A172 (cell line): ENCODE measurements at places on chromosomes 12 and 14. TPM values are rescaled to one million over a fixed set of nuclear protein-coding genes. Genes with fewer than 3 reads are reported as not detected.

GRCh38 chr12:69661386-69661785, 37.7 kb downstream of the BEST3 start:
- DNase-seq: no peak

- DNase-seq: peak; percentile 67
These were observed 5.7 kb upstream of the NOS1 start for GRCh38 chr12:117367006-117367638.

DNA sequence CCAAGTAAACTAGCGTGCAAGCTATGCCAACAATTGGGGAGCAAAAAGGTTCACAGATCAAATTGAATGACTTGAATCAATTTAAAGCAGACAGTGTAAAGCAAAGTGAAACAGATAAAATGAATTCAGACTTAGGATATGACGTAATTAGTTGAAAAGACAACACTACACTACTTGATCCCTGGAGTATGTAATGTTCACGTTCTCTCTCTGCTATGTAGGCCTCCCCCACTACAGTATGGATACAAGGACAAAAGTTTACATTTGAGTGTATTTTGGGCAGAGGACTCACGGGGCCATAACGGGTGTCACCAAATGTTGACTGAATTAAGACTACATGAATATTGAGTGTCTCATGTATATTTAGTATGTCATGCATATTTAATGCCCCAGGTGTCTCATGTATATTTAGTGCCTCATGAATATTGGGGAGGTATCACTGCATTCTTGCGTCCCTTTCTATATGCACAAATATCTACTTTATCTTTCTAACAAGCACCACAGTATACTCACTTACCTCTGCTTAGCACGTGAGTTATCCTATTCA, 44.5 kb downstream of the RERGL start:
- peak; percentile 5 for DNase-seq

- peak; percentile 14 for DNase-seq
These were observed 1.1 kb upstream of the SPATS2 start for GRCh38 chr12:49366096-49366651.

DNA sequence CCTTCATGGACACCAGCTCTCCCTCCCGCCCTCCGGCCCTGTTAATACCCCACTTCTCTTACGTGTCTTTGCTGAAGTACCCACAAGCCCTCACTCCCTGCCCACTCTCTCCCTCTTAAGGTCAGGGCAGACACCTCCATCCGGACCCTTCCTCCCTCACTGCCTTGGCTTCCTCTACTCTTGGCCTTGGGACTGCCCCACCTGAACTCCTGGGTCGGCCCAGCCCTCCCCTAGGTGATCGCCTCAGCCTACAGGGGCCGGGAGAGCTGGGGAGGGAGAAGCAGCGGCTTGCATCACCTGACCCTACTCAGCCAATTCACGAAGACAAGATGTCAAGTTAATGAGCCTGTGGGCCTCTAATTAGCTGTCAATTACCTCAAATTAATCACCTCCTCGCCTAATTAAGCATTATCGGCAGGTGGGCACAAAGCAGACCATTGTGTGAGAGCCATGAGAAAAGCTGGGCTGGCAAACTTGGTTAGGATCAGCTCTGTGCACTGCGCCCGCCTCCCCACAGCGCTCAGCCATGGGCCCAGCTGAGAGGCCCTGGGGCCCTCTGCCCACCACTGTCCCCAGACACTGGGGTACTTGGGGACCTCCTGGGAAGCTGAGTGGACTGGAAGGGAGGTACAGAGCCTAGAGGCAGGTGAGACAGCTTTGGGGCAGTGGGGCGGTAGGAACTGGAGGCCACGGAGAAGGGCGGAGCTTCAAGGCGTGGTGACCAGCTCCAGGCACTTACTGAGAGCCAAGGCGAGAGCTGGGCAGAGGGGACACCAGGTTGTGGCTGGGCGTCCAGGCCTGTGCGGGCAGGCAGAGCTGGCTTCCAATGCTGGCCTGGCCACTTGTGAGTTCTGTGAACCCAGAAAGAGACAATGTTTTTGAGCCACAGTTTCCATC, 25.1 kb upstream of the VSX2 start:
- no peak for DNase-seq

- no peak for DNase-seq
These were observed 12.8 kb upstream of the TESC start for GRCh38 chr12:117111821-117112595.

DNA sequence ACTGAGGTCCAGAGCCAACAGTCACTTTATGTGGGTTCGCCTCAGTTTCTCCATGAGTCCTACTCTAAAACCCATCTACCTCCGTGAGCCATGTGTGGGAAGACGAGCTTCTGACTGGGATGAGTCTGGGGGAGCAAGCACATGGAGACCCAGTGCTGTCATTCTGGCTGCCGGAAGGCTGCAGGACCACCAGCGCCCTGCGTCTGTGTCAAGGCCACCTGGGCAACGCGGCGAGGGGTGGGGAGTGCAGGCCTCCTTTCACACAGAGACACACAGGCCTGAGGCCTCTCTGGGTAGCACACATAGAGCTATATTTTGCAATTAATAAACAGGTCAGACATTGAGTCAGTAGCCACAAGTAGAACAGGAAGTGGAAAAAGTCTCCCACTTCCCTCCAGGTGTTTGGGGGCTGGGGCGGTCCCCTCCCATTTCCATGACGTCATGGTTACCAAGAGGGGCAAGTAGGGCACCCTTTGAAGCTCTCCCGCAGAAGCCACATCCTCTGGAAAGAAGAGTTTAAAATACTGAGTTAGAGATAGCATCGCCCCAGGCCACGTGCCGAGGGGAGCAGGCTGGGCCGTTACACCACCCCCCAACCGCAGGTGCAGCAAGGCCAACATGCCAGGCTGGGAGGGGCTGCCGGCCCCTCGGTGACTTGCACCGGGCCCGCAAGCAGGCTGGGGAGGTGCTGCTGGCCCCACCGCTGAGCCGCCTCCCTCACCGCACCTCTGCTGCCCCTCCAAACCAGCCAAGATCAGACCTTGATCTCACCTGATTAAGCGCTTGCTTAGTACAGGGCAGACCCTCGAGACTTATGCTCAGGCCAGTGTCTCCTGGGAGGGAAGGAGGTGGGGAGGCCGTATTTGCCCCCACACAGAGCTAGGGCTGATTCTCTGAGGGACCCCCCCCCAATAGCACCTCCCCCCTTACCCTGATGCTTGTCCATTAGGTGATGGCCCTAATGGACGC, 32.7 kb downstream of the DAD1 start:
- peak; percentile 93 for DNase-seq

GRCh38 chr14:103868242-103868897, 21.0 kb upstream of the PPP1R13B start:
- no peak for DNase-seq

DNA sequence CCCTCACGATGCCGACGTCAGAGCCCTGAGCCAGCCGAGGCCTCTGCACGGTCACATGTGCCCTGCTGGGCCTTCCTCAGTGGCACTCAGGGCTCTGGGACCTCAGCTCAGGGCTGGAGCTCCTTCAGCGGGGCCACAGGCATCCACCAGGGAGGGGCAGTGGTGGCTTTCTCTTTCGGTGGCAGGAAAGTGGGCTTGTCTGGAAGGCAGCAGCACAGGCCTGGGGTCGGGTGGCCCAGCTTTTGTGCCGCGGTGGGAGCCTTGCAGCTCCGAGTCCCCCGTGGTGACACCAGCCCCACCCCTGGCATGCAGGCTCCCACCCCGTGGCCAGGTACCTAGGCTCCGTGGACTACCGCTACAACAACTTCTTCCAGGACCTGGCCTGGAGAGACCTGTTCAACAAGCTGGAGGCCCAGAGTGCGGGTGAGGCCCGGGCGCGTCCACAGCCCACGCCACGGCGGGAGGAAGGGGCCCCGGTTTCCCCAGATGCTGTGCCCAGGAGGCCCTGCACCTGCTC, 14.2 kb upstream of the TEX22 start:
- no peak for DNase-seq

- no peak for DNase-seq
These were observed 55.4 kb upstream of the GARIN2 start for GRCh38 chr14:67133595-67134441.

- DNase-seq: peak; percentile 94
These were observed 9.5 kb downstream of the EMP1 start for GRCh38 chr12:13205809-13206559.

DNA sequence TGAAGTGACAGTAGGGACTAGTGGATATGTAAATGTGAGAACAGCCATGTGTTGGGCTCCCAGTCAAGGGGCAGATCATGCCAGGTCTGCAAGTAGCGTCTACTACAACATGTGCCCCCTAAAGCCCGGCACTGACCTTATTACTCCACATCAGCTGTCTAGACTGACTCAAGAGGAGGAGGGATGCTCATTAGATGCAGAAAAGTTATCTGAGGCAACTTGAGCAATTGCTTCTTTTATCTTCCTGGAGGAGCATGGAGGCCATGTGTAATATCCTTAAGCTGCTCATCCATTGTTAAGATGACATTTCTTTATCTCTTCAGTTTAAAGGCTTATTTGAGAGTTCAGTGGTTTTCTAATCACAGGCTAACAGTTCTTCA, 404.7 kb upstream of the FLRT2 start:
- DNase-seq: no peak

- DNase-seq: no peak
These were observed 109.6 kb downstream of the DYRK2 start for GRCh38 chr12:67758119-67758518.

GRCh38 chr12:109736552-109737108, 23.0 kb downstream of the FAM222A start:
- peak; percentile 10 for DNase-seq

DNA sequence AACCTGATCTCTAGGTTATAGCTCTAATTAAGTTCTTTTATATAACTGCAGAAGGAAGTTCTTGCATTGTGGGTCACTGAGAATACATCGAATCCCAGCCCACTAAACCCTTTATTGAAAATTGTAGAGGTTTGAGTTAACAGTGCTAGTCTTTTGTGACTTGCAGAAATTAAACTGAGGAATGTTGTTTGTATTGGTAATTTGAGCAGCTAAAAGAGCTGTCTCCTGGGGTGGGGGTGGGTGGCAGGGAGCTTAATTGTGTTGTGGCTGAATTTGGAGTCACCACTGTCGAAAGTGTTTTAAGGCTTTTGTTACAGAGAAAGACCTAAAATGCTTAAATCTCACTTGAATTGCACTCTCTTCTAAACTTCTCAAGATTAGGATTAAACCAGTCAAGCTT, 3.2 kb upstream of the COX8C start:
- no peak for DNase-seq

- DNase-seq: peak; percentile 28
These were observed 59.7 kb downstream of the DAO start for GRCh38 chr12:108939594-108939993.

- DNase-seq: no peak
These were observed 1.3 kb downstream of the LYSET start for GRCh38 chr14:93186466-93186865.

DNA sequence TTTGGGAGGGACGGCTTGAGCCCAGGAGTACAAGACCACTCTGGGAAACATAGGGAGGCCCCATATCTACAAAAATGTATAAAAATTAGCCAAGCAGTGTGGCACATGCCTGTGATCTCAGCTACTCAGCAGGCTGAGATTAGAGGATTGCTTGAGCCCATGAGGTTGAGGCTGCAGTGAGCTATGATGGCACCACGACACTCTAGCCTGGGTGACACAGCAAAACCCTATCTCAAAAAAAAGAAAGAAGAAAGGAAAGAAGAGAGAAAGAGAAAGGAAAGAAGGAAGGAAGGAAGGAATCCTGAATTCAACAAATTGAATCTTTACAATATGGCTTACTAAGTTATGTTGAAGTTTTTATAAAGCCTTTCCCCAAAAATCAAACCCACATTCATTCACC, 2.1 kb downstream of the KIF21A start:
- no peak for DNase-seq

GRCh38 chr14:22252686-22253085, 336.3 kb downstream of the DAD1 start:
- DNase-seq: no peak

GRCh38 chr14:57863471-57863870, 2.4 kb downstream of the SLC35F4 start:
- DNase-seq: no peak

GRCh38 chr14:86652526-86652925, 1122.6 kb downstream of the FLRT2 start:
- DNase-seq: no peak

- DNase-seq: no peak
These were observed 136.0 kb downstream of the TSPAN9 start for GRCh38 chr12:3213188-3213587.

DNA sequence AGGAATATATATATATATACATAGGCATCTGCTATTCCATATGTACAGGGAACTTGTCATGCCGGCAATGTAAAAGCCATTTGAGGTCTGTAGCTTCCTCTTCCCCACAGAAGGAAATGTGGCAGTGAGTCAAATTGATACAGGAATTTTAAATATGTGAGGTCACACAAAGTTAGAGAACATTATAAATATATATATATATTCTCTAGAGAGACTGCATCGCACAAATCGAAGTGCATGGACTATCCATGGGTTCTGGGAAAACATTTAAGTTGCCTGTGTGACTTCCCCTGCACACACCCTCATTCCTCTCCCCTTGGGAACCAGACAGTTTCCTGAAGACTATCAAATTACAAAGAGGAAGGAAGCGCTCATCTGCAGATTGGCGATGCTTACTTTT, 100.9 kb upstream of the CCDC91 start:
- DNase-seq: peak; percentile 37

DNA sequence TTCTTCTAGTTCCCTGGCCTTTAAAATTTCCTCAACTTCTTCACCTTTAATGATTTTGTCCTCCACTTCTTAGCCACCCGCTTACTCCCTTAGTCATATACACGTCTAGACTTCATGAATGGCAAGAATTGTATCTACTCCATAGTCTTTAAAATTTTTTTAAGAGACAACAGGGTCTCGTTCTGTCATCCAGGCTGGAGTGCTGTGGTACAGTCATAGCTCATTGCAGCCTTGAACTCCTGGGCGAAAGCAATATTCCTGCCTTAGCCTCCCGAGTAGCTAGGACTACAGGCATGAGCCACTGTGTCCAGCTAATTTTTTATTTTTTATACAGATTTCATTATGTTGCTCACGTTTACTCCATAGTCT, 47.9 kb downstream of the BBS10 start:
- no peak for DNase-seq

- peak; percentile 49 for DNase-seq
These were observed 1.4 kb downstream of the BAZ1A start for GRCh38 chr14:34873589-34874385.

DNA sequence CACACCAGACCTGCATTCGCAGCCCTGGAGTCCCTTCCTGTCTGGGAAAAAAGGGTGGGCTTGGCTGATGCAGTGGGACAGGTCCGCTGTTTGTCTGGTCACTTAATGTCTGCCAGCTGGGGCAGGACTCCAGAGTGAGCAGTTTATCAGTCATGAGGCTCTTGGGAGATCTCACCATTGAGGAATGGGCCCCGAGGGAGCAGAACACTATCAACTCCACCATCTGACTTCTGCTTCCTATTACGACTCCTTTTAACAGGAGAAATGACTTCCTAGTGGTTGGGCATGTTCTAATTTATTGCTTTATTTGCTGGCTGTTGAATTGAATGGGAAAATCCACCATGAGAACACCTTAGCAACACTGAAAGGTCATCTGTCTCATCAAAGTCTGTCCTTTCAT, 182.5 kb upstream of the RASSF8 start:
- DNase-seq: peak; percentile 44

The FBXL14 gene
- 4.7 and 5.0 TPM in 2 replicates for total RNA-seq

The TMEM119 gene
- not detected in 2 replicates for total RNA-seq

The TSPAN8 gene
- total RNA-seq: 40.6 and 55.8 TPM in 2 replicates

The GLI1 gene
- 0.19 and 4.1 TPM in 2 replicates for total RNA-seq

The TAOK3 gene
- total RNA-seq: 18.3 and 24.1 TPM in 2 replicates

The DHRS2 gene
- total RNA-seq: 2.4 and 3.4 TPM in 2 replicates

The TNS2 gene
- 18.9 and 24.5 TPM in 2 replicates for total RNA-seq

The TOMM20L gene
- total RNA-seq: not detected in 2 replicates

The ZBTB42 gene
- total RNA-seq: 2.0 and 4.0 TPM in 2 replicates

The PPFIA2 gene
- 0.62 and 3.3 TPM in 2 replicates for total RNA-seq

The GPRC5D gene
- total RNA-seq: not detected in 2 replicates
